C1 segment of cervical spinal cord (tissue), 14 donors: ENCODE measurements at places on chromosomes 1 and 21.

DNA sequence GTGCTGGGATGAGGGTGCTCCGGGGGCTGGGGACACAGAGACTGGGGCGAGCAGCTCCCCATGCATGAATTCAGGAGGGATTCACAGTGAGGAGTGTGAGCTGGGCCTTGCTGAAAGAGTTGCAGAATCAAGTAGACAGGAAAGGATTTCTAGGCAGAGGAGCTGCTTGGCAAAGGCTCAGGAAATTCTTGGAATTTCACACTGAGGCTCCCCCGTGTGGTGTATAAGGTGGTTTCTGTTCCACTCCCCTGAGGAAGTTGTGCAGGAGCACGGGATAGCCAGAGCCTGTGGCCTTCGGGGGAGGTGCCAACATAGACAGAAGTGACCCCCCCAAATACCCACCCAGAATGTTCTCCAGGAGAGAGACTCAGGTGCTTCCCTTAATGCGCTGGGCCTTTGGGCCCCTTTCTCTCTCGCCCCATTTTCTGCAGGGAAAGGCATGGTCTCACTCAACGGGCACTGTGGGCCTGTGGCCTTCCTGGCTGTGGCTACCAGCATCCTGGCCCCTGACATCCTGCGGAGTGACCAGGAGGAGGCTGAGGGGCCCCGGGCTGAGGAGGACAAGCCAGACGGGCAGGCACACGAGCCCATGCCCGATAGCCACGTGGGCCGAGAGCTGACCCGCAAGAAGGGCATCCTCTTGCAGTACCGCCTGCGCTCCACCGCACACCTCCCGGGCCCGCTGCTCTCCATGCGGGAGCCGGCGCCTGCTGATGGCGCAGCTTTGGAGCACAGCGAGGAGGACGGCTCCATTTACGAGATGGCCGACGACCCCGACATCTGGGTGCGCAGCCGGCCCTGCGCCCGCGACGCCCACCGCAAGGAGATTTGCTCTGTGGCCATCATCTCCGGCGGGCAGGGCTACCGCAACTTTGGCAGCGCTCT lies 58.5 kb upstream of the ACTL8 start:
- DNase-seq: no peak

GRCh38 chr1:39491146-39491921 lies at the start of gene BMP8A:
BMP8A (plus strand) TSS chr1:39491636; CDS start chr1:39491992, 356 bp downstream.
- no peak for DNase-seq

DNA sequence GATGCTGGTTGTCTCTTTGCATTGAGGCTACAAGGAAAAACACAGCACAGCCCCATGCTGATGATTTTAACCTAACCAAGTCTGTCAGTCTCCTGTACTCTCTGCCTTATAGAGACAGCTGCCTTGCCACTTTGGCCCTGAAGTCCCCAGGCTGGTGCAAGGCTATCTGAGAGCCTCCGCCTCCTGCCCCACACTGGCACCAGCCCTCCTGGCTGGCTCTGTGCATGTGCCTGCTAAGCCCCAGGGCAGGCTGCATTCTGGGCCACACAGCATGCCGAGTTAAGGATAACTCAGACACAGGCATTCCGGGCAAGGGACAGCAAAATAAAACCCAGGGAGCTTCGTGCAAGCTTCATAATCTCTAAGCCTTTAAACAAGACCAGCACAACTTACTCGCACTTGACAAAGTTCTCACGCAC lies 910 bp downstream of the RUNX1 start:
- no peak for DNase-seq

GRCh38 chr1:116230712-116231111 lies 119.5 kb downstream of the MAB21L3 start:
- DNase-seq: no peak

- no peak for DNase-seq
Measured at GRCh38 chr1:227924833-227925574, 22.7 kb downstream of the WNT9A start.

DNA sequence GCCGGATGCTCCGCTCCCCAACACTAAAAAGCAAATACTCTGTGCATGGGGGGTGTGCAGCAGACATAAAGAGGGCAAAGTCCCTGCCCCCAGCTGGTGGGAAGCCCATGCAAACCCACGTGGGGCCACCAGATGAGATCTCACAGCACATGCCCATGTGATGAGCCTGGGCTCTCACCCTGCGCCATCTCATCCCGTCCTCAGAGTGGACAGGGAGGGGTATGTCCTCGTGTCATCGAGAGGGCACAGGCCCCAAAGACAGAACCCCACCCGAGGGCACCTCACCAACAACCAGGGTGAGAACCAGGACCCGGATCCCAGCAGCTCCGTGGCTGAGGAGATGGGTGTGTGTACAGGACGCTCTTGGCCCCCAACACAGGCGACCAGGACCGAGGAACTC lies 25.1 kb upstream of the ARHGEF16 start:
- no peak for DNase-seq

DNA sequence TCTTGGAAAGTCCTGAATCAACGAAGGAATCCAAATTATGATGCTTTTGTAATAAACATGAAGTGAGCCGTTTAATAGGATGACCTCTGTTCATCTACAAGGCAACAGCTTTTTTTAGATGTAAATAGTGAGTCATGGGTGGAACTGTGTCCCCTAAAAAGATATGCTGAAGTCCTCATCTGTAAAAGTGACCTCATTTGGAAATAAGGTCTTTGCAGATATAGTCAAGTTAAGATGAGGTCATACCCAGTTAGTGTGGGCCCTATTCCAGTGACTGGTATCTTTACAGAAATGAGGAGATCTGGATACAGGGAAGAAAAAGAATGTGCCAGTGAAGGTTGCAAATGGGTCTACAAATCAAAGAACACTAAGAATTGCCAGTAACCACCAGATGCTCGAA lies 1287.3 kb upstream of the ADGRL4 start:
- no peak for DNase-seq

- no peak for DNase-seq
Measured at GRCh38 chr21:38649120-38649519, 150.8 kb upstream of the ERG start.
